ENCODE measurements at places on chromosomes 16 and 17.

DNA sequence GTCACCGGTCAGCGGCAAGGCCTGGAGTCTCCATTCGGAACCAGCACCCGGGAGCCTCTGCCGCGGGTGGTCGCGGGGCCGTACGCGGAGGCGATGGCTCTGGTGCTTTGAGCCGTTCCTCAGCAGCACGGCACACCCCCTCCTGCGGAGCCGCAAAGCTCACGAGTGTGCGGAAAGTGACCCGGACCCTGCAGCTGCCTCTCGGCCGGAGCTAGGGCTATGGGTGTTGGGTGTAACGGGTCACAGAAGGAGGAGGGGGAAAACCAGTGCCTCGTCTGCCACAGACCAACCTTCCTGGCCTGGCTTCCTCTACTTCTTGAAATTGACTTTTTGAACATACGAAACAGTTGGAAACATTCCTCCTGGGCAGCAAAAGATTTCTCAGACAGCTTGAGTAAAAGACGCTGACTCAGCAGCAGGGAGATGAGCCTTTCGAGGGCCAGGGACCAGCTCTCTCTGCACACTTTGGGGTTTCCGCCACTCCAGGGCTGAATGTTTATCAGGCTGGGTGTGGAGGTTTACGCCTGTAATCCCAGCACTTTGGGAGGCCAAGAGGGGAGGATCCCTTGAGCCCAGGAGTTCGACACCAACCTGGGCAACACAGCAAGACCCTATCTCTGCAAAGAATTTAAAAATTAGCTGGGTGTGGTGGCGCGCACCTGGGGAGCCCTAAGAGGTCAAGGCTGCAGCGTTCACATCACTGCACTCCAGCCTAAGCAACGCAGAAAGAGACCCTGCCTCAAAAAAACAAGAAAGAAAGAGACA lies 26.4 kb upstream of the PITPNA start:
- DNase-seq: no peak

DNA sequence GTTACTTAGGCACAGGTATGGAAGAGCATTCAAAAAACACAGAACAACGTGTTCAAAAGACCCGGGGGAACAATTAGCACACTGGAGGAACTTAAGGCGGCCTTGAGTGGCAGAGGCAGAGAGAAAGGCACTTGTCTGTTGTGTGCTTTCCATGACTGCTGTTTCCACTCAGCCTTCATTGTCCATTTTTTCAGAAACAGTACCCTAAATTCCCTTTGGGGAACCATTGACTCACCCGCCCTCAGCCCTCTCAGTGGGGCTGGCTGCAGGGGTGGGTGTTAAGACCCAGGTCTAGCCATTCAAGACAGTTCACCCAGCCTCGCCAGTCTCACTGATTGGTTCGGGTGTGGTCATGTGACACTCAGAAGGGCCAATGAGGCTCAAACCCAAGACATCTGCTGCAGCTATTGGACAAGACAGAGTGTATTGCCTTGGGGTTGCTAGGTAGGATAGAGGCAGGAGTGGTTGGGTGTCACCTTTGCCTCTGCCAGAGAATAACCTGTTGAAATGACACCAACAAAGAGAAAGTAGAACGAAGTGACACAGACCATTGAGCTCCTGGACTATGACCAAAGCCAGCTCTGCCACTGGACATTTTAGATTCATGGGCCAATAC lies 19.6 kb upstream of the CEP20 start:
- DNase-seq: no peak

- no peak for DNase-seq
These were observed 44.3 kb downstream of the RGS9 start for GRCh38 chr17:65181237-65182061.

- DNase-seq: no peak
These were observed 360.4 kb downstream of the SEC14L1 start for GRCh38 chr17:77501101-77501566.

DNA sequence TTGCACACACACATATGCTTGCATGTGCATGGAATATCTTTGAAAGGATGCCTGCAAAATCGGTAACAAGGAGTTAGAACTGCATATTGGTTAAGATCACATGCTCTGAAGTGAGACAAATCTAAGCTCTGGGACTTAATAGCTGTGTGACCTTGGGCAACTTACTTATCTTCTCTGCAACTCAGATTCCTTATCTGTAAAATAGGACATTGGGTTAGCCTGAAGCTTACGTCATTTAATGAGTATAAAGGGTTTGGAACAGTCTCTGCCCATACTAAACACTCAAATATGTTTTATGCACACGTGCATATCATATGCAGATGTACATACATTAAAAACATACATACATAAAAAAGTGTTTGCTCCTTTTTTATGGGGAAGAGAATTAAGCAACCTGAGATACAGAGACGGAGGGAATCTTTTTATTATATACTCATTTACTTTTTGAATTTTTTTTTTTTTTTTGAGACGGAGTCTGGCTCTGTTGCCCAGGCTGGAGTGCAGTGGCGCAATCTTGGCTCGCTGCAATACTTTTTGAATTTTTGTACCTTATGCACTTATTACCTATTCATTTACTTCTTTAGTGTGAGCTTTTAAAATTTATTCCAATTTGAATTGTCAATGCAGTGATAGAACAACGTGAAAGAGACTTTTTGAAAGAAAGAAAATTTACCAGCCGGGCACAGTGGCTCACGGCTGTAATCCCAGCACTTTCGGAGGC lies 206.2 kb downstream of the CCDC182 start:
- DNase-seq: no peak

Measured in muscle of arm (tissue), 14 donors.